ENCODE measurements at places on chromosomes 2 and 18.

- DNase-seq, result no peak
Observed at GRCh38 chr2:192159736-192160135, 35.0 kb downstream of the TMEFF2 start.

DNA sequence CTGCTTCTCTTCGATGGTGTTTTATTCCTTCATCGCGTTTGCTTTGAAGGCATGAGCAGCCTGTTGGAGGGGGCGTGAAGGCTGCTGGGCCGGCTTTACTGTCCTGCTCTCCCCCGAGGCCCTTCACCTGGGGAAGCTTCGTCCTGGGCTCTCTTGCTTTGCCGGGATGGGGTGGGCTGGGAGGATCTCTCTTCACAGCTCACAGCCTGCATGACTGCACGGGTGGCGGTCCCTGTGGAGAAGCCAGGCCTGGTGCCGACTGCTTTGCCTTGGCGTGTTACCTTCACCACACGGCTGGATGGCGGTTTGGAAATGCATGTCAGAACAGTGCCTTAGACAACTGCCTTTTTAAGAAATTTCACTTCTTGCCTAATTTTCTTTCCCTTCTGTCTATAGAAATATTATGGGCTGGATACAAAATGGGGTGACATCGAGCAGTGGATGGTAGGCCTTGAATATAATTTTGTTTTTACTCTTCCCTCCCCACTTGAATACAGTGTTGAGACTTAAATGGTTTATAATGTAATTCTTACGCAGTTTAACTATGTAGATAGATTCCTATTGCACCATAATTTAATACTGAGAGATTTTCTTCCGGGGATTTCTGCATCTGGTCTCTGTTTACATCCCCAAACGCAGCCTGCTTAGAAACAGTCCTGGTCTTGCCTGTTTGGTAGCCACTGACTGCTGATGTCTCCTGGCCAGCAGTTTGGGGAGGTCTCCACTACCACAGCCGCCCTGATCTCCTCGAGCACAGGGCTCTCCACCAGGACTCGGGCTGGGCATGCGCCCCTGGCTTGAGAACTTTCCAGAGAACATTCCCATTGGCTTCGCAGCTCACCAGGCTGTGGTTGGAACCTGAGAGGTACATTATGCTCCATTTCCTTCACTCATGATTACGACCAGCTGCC is 81.0 kb upstream of the RBM44 start:
- DNase-seq, result peak; percentile 71

- no peak for DNase-seq
Observed at GRCh38 chr18:6885006-6885481, 155.5 kb downstream of the ARHGAP28 start.

GRCh38 chr2:119158563-119159347 is at the start of gene C1QL2:
Gene C1QL2 (minus strand): TSS chr2:119158751. CDS start chr2:119158269, 482 bp downstream.
- DNase-seq, result no peak

- DNase-seq, result no peak
Observed at GRCh38 chr2:151968770-151969470, 129.9 kb downstream of the CACNB4 start.

GRCh38 chr2:154963511-154963910 is 265.0 kb downstream of the KCNJ3 start:
- no peak for DNase-seq

GRCh38 chr2:127065299-127065939 is 41.5 kb downstream of the BIN1 start:
- DNase-seq, result no peak

Data from BE2C (cell line).